ENCODE measurements at places on chromosomes 1 and 21.
A peak's percentile ranks its signal among the peaks of the same experiment; 100 is the strongest.

DNA sequence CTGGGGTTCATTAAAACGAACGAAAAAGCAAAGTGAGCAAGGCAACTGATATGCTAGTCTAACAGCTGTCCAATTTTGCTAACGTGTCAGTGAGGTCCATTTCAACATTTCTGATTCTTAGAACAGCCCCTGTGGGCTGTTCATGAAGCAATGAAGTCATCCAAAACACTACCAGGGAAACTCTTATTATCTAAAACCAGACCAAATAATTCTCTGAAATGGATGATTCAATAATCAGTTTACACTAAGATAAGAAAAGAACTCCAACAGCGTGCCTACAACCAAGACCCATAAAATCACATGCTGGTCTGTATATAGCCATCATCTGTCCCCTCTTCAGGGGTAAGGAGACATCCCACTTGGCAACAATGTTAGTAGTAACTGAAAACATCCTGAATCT lies 122.7 kb downstream of the TGFBR3 start:
- DNase-seq: no peak

DNA sequence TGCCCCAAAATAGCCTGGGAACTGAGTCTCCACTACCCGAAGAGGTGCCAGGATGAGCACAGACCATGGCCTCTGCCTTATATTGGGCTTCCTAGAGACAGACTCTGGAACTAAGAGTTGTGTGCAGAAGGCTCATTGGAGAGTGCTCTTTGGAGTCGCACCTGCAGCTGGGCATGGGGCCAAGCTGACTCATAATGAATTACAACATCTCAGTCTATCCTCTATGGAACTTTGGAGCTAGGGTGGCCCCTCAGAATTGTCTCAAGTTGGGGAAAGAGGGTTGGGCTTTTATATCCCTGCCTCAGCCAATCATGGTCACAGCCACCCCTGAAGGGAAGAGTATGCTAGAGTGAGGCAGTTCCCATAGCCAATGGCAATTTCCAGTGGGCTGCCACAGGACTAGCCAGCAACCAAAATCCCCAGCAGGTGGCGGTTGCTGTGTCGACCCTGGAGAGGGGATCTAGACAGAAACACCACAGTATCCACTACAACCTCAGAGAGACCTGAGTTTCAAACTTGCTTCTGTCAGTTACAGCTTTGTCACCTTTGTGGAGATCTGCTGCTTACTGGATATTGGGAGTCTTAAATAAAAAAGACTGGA lies 93.8 kb downstream of the DMRTA2 start:
- DNase-seq: no peak

DNA sequence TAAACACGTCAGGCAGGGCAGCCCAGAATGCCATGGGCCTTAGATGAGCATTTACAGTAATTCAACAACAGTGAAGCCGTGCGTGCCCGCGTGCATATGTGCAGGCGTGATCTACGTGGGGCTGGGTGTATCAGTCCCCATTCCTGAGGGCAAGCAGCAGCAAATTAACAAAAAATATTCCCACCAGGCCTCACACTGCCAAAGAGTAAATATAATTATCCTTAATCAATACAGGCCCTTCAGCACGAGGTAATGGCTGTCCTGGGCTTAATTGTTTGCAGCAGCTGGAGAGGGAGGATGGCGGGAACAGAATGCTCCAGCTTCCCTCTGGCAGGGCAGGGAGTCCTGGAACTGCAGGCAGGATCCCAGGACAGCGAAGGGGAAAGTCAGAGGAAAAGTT lies 91.8 kb downstream of the DDX20 start:
- DNase-seq: no peak

- DNase-seq: no peak
These were observed 76.0 kb downstream of the RPS6KC1 start for GRCh38 chr1:213127074-213127473.

- no peak for DNase-seq
These were observed 684.2 kb downstream of the LTN1 start for GRCh38 chr21:28308516-28308915.

DNA sequence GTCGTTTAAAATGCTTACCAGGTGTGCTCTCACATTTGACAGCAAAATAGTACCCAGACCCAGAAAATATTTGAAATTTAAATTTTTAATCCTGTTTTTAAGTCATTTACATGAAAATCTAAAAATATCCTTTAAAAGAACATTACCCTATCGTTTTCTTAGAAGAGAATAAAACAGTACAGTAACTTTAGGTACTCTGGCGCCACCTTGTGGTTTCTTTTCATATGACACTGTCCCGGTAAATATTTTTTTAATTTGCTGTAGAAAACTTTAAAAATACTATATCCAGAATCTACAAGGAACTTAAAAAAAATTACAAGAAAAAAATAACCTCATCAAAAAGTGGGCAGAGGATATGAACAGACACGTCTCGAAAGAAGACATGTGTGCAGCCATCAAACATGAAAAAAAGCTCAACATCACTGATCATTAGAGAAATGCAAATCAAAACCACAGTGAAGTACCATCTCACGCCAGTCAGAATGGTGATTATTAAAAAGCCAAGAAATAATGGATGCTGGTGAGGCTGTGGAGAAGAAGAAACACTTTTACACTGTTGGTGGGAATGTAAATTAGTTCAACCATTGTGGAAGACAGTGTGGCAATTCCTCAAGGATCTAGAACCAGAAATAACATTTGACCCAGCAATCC lies 129.2 kb downstream of the RGS21 start:
- DNase-seq: no peak

DNA sequence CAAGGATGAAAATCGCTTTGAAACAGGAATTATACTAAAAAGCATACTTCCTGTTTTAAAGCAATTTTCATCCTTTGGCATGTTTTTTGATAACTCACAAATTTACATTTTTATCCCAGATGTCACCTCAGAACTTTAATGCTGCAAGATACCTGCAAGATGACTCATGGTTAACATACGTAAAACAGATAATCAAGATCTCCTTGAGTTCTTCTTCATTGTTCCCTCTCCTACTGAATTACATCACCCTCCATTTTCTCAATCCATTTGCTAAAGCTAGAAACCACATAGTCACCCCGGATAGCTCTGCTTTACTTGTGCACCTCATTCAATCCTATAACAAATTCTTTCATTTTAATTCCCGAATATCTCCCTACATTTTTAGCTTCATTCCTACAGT lies 1114.2 kb downstream of the PLA2G4A start:
- no peak for DNase-seq

- no peak for DNase-seq
These were observed 29.3 kb downstream of the SDC3 start for GRCh38 chr1:30879126-30879786.

DNA sequence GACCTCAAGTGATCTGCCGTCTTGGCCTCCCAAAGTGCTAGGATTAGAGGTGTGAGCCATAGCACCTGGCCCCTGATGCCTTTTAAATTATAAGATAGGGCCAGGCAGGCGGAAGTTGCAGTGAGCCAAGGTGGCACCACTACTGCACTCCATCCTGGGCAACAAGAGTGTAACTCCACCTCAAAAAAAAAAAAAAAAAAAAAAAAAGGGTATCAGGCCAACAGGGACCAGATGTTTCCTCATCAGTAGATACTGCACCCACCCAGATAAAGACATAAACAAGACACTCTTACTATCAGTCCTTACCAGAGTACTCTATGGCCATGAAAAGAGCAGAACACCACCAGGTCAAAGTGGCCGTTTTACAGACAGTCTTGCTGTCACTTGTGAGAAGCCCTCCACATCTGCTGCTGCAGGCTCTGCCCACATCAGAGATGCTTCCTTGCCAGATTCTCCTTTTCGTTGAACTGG lies 3.3 kb downstream of the C21orf58 start:
- no peak for DNase-seq

DNA sequence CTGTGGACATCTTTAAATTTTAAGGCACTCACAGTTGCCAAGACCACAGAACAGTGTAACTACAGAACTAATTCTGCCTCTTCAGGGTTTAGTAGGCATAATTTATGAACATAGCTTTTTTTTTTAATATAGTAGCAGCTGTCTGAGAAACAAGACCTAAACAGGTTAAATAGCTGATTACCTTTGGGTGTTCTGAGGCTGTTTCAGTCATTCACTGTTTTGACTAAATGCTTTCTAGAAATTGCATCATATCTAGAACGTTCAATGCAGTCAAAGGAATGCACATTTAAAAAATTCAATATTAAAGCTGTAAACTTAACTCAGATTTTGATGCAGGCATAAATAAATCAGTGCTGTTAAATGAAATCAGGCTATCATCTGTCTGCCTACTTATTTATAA lies 101.6 kb downstream of the BRINP3 start:
- no peak for DNase-seq

- no peak for DNase-seq
These were observed 10.5 kb upstream of the PLCH2 start for GRCh38 chr1:2465371-2466269.

DNA sequence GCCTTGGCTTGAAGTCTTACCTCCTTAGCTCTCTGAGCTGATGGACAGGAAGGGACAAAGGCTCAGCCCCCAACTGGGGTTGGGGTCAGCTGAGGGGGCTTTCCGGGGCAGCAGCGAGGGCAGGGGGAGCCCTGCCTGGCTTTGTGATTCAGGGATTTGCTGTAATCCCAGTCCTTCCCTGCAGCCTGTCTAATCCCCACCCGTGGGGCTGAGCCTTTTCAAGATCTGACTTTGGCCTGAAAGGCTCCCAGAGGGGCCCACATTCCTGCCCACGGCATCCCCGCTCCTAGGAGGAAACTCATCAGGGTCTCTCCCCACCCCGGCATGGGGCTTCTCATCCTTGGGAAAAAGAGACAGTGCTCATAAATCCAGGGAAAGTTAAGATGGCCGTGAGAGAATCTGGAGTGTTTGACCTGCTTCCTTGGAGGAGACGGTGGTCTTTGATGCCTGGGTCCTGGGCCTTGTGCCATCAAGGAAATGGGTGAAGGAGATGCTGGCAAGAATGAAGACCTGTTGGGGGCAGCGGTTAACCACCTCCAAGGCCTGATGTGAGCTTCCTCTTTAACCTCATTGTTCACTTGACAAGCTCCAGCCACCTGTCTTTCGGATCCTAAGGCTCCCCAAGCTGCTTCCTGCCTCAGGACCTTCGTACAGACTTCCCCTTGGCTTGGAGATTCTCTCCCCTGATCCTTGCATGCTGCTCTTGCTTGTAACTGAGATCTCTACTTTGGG lies 83.1 kb upstream of the WNT4 start:
- DNase-seq: no peak

DNA sequence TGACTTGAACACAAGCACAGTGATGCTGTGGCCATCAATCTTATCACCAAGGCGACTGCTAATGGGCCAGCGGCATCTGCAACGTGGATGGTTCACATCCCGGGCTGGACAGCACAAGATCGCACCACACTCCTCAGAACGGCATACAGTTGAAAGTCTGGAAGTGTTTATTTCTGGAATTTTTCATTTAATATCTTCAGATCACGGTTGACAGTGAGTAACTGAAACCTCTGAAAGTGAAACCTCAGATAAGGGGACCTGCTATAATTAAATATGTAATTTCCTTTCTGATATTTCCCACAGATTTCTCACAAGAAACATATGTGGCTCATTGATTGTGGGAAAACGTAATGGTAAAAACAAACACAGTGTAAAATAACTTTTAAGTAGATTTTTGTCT lies 83.7 kb downstream of the POFUT2 start:
- DNase-seq: no peak

DNA sequence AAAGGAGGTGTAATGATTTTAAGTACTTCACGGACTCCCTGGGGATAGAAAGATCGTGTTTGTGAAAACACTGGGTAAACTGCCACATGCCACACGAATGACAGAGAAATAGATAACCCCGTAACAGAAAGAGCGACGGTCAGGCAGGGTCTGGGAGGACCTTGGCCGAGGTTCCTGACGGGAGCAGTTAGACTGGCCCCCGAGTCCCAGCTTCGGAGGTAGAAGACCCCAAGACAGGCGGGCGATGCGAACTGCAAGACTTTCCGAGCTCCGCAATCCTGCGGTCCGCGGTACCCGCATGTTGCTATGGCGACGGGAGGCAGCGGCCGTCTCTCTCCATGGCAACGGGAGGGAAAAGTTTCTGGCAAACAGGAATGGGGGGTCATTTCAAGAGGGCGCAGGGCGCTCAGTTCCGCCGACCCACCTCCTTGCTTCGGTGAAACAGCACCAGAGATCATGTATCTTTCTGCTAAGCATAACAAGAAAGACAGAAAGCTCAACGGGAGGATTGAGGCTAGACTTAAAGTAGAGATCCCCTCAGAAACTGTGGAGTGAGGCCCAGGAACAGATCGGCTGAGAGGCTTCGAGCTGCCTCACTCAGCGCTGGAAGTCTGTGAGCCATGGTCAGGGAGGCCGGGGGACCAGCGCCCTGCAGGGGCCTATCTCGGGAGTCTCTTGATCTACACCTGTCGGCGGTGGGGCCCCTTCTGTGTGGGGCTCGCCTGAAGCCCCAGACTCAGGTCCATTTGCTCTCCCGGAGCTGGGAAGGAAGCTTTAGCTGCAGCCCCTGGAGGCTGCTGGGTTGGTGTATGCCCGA lies 685 bp upstream of the SYT6 start:
- no peak for DNase-seq

DNA sequence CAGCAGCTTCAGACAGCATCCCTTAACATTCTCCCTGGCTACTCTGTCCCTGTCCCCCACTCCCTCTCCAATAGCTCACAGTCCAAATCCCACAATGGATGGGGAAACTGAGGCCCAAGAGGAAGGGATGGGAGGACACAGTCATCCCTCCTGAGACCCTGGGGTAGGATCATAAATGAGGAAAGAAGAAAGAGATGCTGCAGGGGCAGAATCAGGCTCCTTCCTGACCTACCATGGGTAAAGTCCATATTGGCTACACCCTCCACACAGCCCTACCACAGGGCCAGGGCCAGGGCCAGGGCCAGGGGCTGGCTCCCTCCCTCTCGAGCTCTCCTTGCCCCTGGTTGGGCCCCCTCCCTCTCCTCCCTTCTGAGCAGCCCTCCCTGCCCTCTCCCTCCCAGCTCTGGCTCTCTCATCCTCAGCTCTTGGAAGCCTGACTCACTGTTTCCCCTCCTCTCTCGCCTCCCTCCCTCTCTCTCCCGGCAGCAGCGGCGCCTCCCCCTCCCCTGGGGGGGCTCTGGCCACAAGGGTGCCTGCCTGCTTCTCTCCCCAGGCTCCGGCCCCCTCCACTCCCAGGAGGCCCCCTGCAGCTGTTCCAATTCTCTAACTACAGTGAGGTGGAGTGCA lies 4.9 kb downstream of the AHDC1 start:
- peak; percentile 41 for DNase-seq

DNA sequence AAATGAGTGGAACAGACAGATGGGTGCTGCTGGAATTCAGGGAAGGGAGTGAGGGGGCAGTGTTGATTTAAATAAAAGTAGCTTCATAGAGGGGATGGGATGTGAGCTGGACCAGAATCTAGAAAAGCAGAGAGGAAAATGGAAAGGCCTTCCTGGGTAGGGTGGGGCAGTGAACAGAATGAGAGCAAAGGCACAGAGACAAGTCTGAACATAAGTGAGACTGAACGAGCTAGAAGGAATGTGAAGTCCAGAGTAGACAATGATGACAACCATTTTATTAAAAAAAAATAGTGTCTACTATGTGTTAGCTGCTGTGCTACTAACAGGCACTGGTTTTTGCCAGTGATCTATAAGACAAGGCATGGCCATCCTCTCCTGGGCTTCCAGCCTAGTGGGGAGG lies 36.0 kb downstream of the ELK4 start:
- no peak for DNase-seq
